ENCODE measurements at places on chromosomes 11 and 22. TPM values are rescaled to one million over a fixed set of nuclear protein-coding genes. Genes with fewer than 3 reads are reported as not detected.
A peak's percentile ranks its signal among the peaks of the same experiment; 100 is the strongest.

L3MBTL2 gene
- 15.2 TPM for total RNA-seq

COPB1 gene
- total RNA-seq, result 45.8 TPM

GRCh38 chr22:32333141-32333768 lies 24.4 kb upstream of the RFPL3 start:
- no peak for DNase-seq

DNA sequence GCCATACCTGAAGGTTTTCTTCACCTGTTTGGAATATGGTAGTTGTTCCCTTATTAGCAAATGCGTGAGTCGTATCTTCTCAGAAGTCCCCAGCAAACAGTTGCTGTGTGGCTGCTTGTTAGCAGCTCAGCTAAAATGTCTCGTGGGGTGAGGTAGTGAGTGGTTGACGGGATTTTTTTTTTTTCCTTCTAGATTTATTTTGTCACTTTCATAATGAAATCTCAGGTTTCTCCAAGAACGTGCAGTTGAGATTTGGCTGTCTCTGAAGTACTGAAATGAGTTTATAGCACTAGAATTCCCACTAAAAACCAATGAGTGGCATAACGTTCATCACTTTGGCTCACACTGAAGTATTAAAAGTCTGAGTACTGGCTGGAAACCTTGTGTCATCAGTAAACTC lies 16.8 kb downstream of the RCN1 start:
- no peak for DNase-seq

DNA sequence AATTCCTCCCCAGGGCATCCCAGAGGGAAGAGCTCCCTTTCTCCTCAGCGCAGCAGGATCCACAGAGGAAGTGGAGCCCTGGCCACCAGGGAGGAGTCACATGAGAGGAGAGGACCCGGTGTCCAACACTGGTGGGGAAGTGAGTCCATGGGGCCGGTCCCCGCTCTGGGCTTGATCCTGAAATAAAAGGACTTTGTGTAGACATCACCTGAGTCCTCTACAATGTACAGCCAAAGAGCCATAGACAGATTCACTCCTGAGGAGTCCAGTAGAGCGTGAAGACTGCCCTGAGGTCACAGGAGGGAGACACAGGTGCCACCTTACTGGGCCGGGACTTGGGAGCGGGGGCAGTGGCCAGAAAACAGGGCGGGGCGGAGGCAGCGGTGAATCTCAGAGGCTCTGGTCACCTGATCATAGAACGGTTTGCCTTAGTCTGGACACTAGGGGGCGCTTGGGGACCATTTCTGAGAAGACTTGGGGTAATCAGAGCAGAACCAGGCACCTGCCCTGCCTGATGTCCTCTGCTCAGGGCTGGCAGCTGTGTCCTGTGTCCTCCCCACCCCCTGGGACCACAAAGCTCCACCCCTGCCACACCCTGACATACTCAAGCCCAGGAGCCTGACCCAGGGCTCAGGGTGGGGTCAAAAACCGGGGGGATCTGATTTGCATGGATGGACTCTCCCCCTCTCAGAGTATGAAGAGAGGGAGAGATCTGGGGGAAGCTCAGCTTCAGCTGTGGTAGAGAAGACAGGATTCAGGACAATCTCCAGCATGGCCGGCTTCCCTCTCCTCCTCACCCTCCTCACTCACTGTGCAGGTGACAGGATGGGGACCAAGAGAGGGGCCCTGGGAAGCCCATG lies 112.7 kb downstream of the VPREB1 start:
- DNase-seq, result peak; percentile 64

DNA sequence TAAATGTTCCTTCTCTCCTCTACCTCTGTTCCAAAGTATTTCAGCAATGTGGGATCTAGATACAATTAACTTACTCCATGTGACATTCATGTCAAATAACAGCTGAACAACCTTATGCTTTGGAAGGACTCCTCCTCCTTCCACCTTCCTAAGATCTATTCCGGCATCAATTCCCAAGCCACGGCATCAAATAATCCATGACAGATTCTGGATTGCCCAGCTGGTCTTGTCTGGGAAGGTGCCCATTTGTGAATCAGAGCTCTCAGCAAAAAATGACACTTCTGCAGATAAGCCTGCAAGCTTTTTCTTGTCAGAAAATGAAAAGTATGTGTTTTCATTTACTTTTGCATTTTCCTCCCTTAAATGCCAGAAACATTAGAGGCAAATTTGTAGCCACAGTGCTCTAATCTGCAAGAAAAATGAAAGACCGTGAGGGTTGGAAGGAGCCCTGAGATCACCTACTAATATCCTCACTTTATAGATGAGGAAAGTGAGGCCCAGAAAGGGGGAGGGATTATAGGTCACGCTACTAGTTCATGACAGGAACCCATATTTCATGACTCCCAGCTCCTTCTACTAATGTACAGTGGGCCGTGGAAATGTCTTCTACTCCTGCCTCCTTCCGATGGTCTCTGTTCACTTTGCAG lies 124.0 kb downstream of the ME3 start:
- DNase-seq, result no peak

FOLR1 gene
- 0.49 TPM for total RNA-seq

DNA sequence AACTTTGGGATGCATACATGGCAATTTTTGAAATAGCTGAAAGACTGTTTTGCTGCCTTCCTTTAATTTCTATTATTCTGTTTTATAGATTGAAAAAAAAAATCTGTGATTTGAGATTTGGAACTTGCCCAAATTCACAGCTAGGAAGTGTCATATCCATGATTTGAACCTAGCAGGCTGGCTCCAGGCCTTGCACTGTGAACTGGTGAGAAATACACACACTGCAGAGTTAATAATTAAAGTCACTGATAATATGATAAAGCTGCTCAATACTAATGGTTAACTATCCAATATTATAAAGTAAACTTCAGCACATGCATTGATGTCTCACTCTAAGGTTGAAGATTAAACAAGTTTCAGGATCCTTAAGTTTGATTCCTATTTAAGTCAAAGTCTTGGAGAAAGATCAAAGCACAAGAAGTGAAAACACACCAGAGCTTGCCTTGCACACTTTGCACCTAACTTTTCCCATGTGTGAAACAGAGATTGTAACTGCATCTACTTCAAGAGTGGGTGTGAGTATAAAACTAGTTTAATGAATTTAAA lies 150.6 kb upstream of the CCDC179 start:
- DNase-seq, result no peak

GRCh38 chr22:43998679-43999264 lies 25.3 kb upstream of the PARVB start:
- DNase-seq, result peak; percentile 62

BBOX1 gene
- not detected for total RNA-seq

GRCh38 chr11:65078151-65078550 lies 5.7 kb downstream of the CDCA5 start:
- no peak for DNase-seq

DNA sequence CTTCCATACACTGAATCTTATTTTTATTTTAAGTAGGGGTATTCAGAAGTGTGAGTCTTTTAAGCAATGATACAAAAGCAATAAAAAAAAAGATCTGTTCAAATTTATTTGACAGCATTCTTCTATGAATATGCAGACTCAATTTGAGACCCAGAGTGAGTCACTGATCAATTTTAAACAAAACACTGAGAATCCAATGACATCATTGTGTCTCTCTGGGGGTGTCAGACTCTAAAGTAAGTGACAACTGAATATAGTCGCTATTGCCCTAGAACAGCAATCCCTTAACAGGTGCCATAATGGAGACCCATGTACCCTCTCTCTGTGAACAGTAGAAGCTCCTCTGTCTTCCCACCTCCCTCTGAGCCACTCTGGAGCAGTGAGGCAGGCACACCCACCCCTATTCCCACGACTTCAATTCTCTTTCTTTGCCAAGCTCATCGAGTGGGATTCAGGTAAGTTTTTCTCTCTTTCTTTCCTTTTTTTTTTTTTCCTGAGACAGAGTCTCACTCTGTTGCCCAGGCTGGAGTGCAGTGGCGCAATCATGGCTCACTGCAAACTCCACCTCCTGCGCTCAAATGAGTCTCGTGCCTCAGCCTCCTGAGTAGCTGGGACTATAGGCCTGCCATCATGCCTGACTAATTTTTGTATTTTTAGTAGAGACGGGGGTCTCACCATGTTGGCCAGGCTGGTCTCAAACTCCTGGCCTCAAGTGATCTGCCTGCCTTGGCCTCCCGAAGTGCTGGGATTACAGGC lies 5.1 kb upstream of the RPS3 start:
- no peak for DNase-seq

- no peak for DNase-seq
Measured at GRCh38 chr11:122690801-122691548, 35.5 kb downstream of the UBASH3B start.

RNF141 gene
- total RNA-seq, result 39.2 TPM

PHF21B gene
- 0.69 TPM for total RNA-seq

Data from left ventricle myocardium inferior (tissue), 1 donor.